PC-9 (cell line): ENCODE measurements at places on chromosomes 4 and X. TPM values are rescaled to one million over a fixed set of nuclear protein-coding genes. Genes with fewer than 3 reads are reported as not detected.
A peak's percentile ranks its signal among the peaks of the same experiment; 100 is the strongest.

GRCh38 chr4:39357002-39357401 is 9.2 kb downstream of the RFC1 start:
- H3K36me3 ChIP-seq = no peaks in the 10 kb centered on the region
- peaks cover 9% of the 10 kb centered on the region; the same call in 1 of the 2 replicates for H3K4me1 ChIP-seq
- H3K4me3 ChIP-seq = no peak overlapping the region
- no peaks in the 10 kb centered on the region for H3K27me3 ChIP-seq
- no peak for DNase-seq

DNA sequence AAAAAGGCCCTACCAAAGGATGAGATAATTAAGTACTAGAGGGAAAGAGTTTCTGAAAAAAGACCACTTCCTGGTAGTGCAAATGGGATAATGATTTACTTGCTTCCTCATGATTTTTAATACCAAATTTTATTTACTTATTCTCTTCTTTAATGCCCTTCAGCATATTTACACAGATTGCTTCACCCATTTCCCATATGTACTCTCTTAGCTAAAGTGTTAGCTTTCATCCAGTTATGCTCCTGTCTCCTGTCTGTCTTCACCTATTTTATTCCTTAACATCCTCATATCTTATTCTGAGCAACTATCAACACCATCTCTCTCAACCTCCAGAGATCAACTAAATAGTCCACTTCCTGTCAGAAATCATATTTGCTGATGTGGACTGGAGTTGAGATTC is 183.2 kb upstream of the HS3ST1 start:
- no peaks in the 10 kb centered on the region for H3K27me3 ChIP-seq
- DNase-seq = no peak

- no peak overlapping the region for H3K4me3 ChIP-seq
- H3K27ac ChIP-seq = no peak overlapping the region
- no peaks in the 10 kb centered on the region for H3K27me3 ChIP-seq
- H3K4me1 ChIP-seq = peaks cover 11% of the 10 kb centered on the region; the same call in 1 of the 2 replicates
- DNase-seq = no peak
Measured at GRCh38 chrX:141941234-141941633, 37.5 kb downstream of the MAGEC1 start.

DNA sequence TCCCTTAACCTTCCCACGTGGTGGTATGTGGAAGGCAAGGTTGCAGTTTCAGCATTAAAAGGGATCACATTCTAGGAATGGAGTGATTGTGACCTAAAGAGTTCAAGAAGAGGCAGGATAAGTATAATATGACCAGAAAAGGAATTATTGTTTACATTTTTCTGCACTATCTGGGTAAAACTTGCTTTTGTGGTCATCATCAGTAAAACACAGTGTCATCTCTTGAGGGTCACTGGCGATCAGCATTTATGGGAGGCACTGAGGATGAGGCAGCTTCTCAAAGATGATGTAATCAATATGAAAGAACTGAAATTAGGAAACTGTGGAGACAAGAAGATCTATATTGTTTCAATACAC is 88.7 kb downstream of the CFAP299 start:
- no peak for DNase-seq
- no peaks in the 10 kb centered on the region for H3K27me3 ChIP-seq
- H3K27ac ChIP-seq = no peak overlapping the region
- no peak overlapping the region for H3K4me3 ChIP-seq

SLC26A1 gene
- total RNA-seq = 0.53 and 1.3 TPM in 2 replicates

HAND2 gene
- total RNA-seq = not detected in 2 replicates

DNA sequence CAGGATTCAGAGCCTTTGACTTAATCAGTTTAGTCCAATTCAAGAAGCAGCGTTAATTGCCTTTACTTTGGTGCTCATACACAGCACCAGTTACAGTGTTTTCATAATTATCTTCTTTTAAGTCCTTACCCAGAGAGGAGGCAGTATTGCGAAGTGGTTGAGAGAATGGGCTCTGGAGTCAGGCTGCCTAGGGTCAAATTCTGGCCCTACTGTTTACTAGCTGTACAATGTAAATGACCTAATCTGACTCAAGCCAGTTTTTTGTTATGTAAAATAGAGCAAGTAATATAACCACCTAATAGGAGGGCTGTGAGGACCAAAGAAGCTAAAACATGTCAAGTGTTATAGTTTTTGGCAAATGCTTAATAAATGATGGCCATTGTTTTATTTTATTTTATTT is 27.6 kb downstream of the WDR44 start:
- no peak overlapping the region for H3K27ac ChIP-seq
- no peaks in the 10 kb centered on the region for H3K27me3 ChIP-seq
- no peaks in the 10 kb centered on the region for H3K36me3 ChIP-seq
- no peaks in the 10 kb centered on the region for H3K4me1 ChIP-seq
- no peak overlapping the region for H3K4me3 ChIP-seq

BRCC3 gene
- total RNA-seq = 40.2 and 52.0 TPM in 2 replicates

- H3K27me3 ChIP-seq = no peaks in the 10 kb centered on the region
- no peaks in the 10 kb centered on the region for H3K36me3 ChIP-seq
- H3K4me1 ChIP-seq = peaks cover 19% of the 10 kb centered on the region; the same call in 1 of the 2 replicates
- H3K4me3 ChIP-seq = peak overlapping the region; percentile 97
Measured at GRCh38 chr4:105145903-105146275, 787 bp upstream of the TET2 start.

TCEAL7 gene
- not detected in 2 replicates for total RNA-seq

GRCh38 chr4:73599182-73599581 is 21.1 kb downstream of the RASSF6 start:
- peak; percentile 53 for DNase-seq
- 0 out of 2 replicates have a peak overlapping the region, but pooled peaks have one; percentile 14 for H3K27ac ChIP-seq
- H3K4me3 ChIP-seq = no peak overlapping the region
- H3K4me1 ChIP-seq = peaks cover 11% of the 10 kb centered on the region; the same call in 1 of the 2 replicates
- no peaks in the 10 kb centered on the region for H3K27me3 ChIP-seq
- no peaks in the 10 kb centered on the region for H3K36me3 ChIP-seq

TAPT1 gene
- 13.0 and 13.8 TPM in 2 replicates for total RNA-seq

DNA sequence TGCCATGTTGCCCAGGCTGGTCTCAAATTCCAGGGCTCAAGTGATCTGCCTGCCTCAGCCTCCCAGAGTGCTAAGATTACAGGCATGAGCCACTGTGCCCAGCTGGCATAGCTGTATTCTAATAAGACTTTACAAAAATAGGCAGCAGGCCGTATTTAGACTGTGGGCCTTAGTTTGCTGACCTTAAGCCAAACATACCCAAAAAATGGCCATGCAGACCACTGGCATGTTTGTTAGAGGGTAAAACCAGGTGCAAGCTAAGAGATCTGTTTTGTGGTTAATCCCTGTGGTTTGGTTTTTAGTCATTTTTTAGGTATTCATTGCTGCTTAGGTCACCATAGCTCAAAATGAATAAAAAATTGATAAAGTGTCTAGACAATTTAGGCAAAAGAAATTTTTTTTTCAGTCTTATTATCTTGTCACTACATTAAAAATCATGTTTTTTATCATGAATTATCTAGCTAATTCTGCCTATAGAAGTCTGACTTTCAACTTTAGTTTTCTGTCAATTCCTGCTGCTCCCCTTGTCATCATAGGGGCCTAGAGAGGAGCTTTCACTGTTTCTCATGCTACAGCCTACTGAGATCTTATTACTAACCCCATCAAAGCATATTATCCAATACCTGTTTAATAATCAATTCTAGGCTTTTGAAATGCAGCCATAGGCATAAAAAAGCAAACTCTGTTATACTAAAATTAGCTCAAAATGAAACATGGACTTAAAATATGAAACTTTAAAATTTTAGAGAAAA is 7.5 kb upstream of the SPINK2 start:
- no peak overlapping the region for H3K27ac ChIP-seq
- no peak for DNase-seq
- no peaks in the 10 kb centered on the region for H3K36me3 ChIP-seq

TMPRSS11D gene
- total RNA-seq = not detected in 2 replicates

DNA sequence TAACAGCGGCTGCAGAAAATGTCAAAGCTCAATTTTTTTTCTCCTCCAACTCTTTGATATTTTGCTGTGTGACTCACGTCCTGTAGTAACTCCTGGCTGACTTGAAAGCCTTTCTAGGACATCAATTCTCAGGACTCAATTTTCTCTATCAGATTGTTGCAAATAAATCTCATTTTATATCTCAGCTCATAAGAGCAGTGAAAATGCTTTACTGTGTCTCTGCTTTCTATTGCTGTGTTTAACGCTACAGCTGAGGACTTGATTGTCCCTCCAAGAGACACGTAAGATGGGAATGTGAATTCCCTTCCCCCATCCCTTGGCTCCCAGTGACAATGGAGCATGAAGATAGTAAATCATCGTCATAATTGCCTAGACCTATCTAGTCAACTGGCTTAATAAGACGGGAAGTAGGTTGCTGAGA is 20.5 kb upstream of the CBR4 start:
- DNase-seq = no peak

DNA sequence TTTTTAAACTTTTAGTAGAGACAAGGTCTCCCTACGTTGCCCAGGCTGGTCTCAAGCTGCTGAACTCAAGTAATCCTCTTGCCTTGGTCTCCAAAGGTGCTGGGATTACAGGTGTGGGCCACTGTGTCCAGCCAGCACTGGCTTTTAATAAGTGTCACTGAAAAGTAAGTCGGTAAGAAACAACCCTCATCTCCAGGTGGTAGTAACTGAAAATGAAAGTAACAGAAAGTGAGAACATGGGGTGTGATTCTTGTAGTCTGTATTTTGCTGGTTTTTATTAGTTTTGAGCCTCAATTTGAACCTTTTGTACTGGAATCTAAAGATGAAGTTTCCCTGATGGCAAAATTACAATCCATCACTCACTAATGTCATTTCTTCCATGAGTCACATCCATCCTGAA is 238.1 kb upstream of the AGA start:
- DNase-seq = no peak
- no peak overlapping the region for H3K27ac ChIP-seq
- no peaks in the 10 kb centered on the region for H3K27me3 ChIP-seq
- no peaks in the 10 kb centered on the region for H3K4me1 ChIP-seq
- H3K36me3 ChIP-seq = no peaks in the 10 kb centered on the region

DNA sequence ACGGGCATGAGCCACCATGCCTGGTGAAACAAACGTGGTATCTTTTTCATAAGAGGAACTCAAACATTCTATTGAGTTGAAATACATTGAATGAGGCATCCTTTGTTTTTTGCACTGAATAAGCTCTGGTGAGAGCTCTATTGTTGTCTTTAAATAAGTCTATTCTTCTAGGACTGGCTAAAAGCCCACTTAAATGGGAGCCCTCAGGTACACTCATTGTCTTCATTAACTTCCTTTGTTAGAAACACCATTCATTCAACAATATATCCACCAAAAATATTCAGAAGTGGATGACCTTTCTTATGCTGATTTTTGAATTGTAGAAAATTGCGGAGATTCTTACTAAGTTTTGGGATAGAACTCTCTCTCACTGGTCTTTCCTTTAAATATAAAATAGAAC is 568.0 kb downstream of the IL1RAPL1 start:
- no peaks in the 10 kb centered on the region for H3K4me1 ChIP-seq
- H3K36me3 ChIP-seq = no peaks in the 10 kb centered on the region
- no peak for DNase-seq
- no peak overlapping the region for H3K4me3 ChIP-seq
- H3K27ac ChIP-seq = no peak overlapping the region

GRCh38 chr4:22345678-22346077 is 170.2 kb downstream of the ADGRA3 start:
- H3K27me3 ChIP-seq = no peaks in the 10 kb centered on the region
- no peaks in the 10 kb centered on the region for H3K36me3 ChIP-seq
- no peak overlapping the region for H3K27ac ChIP-seq
- no peak overlapping the region for H3K4me3 ChIP-seq

DNA sequence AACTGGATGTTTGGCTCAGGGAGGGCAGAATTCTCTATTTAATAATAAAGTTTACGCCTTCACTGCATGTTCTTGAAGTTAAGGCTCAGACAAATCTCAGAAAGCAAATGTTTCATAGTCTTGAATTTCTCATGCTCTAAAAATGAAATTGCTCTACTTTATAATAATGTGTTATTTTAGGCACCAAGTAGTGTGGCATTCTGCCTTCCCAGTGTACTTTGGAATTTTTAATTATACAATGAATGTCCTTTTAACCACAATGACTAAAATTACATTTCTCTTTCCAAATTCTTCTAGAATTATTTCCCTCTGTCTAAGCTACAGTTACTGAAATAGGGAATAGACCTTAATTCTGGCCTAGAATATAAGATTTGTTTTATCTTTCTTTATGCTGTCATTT is 97.9 kb upstream of the PDE5A start:
- no peaks in the 10 kb centered on the region for H3K27me3 ChIP-seq
- no peak overlapping the region for H3K4me3 ChIP-seq
- no peaks in the 10 kb centered on the region for H3K36me3 ChIP-seq
- H3K27ac ChIP-seq = no peak overlapping the region

DNA sequence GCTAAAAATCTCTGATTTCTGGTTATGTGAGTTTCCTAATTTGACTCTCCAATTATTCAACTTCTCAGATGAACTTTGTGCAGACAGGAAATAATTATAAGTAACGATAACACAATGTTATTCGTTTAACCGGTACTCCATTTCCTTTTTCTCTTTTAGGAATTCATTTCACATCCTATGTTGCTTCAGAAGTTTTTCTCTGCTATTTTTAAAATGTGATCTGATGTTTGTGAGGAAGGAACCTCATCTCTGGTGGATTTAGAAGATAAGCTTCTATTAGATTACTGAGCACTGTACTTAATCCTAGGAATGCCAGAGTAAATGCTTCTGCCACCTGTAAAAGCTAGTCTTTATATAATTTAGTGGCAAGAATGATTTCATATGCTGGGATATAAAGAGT is 116.0 kb upstream of the ETNPPL start:
- no peak for DNase-seq
- H3K36me3 ChIP-seq = no peaks in the 10 kb centered on the region
- no peaks in the 10 kb centered on the region for H3K27me3 ChIP-seq
- H3K27ac ChIP-seq = no peak overlapping the region
- no peak overlapping the region for H3K4me3 ChIP-seq

DNA sequence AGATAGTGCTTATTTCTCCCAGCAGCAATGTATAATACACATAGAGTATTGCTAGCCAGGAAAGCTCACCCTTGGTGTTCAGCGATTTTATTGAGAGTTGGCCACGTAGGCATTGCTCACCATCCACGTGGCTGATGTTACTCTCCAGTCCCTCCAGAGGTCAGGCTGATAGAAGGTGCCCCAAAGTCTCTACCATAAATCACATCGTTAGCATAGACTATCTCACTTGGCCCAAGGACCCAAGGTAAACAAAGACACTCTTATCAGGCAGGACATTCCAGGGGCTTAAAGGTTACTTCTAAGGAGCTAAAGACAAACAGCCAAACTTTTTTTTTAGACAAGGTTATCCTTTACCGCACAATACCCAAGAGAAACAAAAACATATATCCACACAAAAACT is 30.3 kb upstream of the RGN start:
- H3K36me3 ChIP-seq = no peaks in the 10 kb centered on the region
- no peak overlapping the region for H3K27ac ChIP-seq
- H3K4me3 ChIP-seq = no peak overlapping the region
- DNase-seq = no peak
- no peaks in the 10 kb centered on the region for H3K4me1 ChIP-seq
- no peaks in the 10 kb centered on the region for H3K27me3 ChIP-seq

GRCh38 chr4:17092736-17093437 is 194.4 kb upstream of the LDB2 start:
- no peaks in the 10 kb centered on the region for H3K4me1 ChIP-seq
- DNase-seq = no peak
- H3K4me3 ChIP-seq = no peak overlapping the region
- H3K27ac ChIP-seq = no peak overlapping the region
- no peaks in the 10 kb centered on the region for H3K27me3 ChIP-seq

- H3K4me1 ChIP-seq = peaks cover 71% of the 10 kb centered on the region
- no peak for DNase-seq
- H3K36me3 ChIP-seq = no peaks in the 10 kb centered on the region
Measured at GRCh38 chrX:104316739-104317138, 62.0 kb upstream of the ESX1 start.

GRCh38 chrX:13689741-13690211 is 848 bp downstream of the RAB9A start:
- H3K27ac ChIP-seq = peak overlapping the region; percentile 82
- no peaks in the 10 kb centered on the region for H3K27me3 ChIP-seq
- DNase-seq = no peak
- H3K36me3 ChIP-seq = no peaks in the 10 kb centered on the region
